ENCODE measurements at places on chromosomes 4 and X.
A peak's percentile ranks its signal among the peaks of the same experiment; 100 is the strongest.

- DNase-seq = no peak
These were observed 62.2 kb downstream of the SPANXN3 start for GRCh38 chrX:143455046-143455445.

DNA sequence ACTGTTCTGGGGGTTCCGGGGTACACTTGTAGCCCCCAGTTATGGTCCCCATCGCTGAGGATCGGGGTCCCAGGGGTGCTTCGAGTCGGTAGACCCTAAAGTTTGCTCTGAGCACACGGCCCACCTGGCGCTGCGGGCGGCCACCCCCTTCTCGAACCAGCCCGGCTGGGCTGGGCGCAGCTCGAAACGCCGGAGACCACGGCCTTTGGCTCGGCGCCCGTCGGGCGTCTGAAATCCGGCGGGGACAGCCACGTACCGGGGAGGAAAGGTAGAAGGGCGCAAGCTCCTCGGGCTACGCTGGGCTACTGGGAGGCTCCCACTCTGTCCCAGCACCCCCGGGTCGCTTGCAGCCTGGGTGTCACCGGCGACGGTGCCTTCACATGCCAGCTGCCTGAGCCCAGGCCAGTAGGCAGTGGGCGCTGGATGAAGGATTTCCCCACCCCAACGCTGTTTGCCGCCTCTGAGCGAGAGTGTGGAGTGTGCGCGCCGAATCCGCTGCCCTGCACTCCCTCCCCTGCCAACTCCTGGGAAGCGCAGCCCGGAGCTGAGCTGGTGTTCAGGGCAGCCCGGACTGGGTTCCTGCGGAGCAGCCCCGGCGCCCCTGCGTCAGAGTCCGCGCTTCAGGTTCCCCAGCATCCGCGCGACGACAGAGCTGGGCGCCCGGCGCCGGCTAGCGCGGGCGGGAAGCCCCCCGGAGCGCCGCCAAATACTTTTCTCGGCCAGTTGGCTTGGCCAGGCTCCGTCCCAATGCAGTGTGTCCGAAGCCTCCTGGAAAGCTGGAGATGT, 637 bp downstream of the MAMLD1 start:
- DNase-seq = no peak

GRCh38 chrX:110419512-110419911, 60.9 kb downstream of the RTL9 start:
- no peak for DNase-seq

GRCh38 chrX:123447506-123447905, 263.4 kb downstream of the GRIA3 start:
- DNase-seq = no peak

DNA sequence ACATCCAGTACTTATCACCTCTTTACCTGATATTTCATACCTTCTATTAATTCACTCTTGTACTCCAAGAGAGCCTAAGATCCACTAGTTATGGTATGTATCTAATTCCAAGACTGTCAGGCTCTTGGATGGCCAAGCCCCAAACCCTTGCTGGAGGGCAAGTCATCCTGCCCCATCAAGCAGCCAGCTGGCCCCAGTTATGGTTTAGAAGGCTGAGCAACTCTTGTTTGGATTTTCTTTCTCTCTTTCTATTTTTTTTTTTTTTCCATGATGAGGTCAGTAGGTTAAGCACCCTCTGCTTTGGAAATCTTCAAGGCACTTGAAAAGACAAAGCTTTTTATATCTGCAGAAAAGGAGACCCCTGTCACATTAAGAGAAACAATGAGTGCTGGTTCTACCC, 10.9 kb upstream of the FGF16 start:
- DNase-seq = no peak

- no peak for DNase-seq
These were observed 24.3 kb upstream of the SRD5A3 start for GRCh38 chr4:55321707-55322264.

DNA sequence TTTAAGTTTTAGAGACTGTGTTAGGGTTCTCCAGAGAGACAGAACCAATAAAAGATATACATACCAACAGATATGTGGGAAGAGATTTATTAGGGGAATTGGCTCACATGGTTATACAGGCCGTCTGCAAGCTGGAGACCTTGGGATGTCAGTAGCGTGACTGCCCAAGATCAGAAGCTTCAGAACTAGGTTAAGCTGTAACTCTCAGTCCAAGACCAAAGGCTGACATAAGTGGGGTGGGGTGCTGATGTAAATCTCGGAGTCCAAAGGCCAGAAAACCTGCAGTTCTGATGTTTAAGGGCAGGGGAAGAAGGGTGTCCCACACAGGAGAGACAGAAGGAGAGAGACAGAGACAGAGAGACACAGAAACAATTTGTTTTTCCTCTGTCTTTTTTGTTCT, 10.5 kb downstream of the CLDN34 start:
- no peak for DNase-seq

GRCh38 chr4:156953951-156954350, 17.6 kb downstream of the PDGFC start:
- DNase-seq = no peak

DNA sequence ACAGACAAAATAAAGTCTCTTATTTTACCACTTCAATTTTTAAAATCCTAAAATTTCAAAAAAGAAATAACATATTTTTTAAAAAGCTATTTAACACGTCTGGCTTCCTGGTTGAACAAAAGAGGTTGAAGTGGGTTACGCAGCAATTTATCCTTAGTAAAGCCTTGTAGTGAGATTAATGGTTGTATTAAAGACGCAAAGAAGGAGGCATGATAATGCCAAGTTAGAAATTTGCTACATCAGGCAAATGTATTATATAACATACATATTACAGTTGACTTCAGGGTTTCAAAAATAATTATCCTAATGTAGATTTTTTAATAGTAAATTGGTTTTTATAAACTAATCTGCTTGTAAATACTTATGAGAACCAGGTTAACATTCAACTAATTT, 35.3 kb downstream of the ANKRD17 start:
- no peak for DNase-seq

DNA sequence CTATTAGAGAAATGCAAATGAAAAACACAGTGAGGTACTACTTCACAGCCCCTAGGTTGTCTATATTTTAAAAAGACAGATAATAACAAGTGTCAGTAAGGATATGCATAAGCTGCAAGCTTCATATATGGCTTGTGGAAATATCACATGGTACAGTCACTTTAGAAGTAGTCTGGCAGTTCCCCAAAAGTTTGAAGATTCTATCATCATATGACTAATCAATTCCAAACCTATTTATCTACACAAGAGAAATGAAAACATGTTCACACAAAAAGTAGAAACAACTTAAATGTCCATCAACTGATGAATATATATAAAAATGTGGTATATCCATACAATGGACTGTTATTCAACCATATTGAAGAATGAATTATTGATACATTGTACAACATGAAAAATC, 185.8 kb upstream of the STK26 start:
- DNase-seq = no peak

GRCh38 chr4:6230502-6230785, 30.1 kb upstream of the JAKMIP1 start:
- DNase-seq = no peak

- no peak for DNase-seq
These were observed 99.3 kb downstream of the AMMECR1 start for GRCh38 chrX:110218591-110218990.

- peak; percentile 25 for DNase-seq
These were observed 689 bp upstream of the OGT start for GRCh38 chrX:71532078-71532752.

DNA sequence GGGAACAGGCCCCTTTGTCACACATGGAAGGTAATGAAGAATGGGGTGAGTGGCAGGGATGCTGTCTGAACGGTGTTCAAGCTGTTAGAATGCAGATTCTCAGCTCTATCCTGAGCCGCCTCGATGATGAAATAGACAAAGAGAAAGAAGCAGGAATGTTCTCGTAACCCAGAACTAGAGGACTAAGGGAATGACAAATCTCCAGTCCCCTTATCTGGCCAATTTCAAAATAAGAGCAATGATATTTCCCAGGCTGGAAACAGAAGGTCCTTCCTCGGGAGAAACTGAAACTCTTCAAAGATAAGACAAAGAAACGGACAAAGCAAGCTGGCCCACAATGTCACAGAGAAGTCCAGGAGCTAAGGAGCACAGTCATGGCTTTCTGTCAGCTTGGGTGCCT, 29.5 kb upstream of the MTNR1A start:
- DNase-seq = no peak

DNA sequence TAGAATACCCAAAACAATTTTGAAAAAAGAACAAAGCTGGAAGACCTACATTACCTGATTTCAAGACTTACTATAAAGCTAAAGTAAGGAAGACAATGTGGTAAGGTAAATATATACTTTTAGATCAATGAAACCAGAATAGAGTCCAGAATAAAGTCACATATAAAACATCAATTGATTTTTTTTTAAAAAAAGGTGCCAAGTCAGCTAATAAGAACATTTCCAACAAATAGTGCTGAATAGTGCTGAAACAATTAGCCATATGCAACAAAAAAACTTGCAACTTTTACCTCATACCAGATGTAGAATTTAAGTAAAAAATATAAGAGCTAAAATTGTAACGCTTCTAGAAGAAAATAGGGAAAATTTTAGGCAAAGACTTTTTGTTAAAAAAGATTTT, 73.0 kb upstream of the PDHA1 start:
- no peak for DNase-seq

- DNase-seq = no peak
These were observed 55.6 kb downstream of the SNCA start for GRCh38 chr4:89781321-89781720.

DNA sequence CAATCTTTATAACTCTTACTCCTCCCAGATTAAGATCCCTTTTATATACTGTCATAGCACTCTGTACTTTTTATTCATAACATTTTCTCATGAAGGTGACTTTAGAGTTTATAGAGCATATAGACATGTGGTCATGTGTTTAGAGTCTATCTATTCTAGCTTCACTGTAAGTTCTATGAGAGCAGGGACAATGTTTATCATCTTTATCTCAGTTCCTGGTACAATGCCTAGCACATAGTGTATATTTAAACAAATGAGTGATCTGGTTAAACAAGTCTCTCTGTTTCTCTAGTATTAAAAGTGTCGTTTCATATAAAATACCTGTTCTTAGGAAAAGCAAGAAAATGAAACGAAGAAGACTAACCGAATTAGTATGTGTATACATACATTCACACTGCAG, 3.2 kb downstream of the CXCL6 start:
- DNase-seq = no peak

GRCh38 chrX:14027036-14027435, 2.7 kb downstream of the GEMIN8 start:
- no peak for DNase-seq

DNA sequence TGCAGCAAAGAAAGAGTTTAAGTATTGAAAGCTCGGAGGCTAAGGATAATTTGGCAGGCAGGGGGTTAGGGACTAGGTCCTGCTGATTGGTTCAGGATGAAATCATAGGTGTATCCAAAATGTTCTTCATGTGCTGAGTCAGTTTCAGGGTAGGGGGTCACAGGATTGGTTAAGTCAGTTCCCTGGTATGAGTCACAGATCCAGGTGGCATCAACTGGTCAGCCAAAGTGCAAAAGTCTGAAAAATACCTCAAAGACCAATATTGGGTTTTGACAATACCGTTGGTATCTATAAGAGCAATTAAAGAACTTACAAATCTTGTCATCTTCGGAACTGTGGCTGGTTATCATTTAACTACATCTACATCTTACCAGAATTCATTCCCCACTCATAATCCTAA, 25.6 kb upstream of the PRDM8 start:
- no peak for DNase-seq

- no peak for DNase-seq
These were observed 58.1 kb downstream of the ZFYVE28 start for GRCh38 chr4:2360396-2360730.

GRCh38 chr4:57378766-57379165, 268.6 kb upstream of the IGFBP7 start:
- DNase-seq = no peak

- no peak for DNase-seq
These were observed 302.9 kb upstream of the GATB start for GRCh38 chr4:152063621-152064240.

DNA sequence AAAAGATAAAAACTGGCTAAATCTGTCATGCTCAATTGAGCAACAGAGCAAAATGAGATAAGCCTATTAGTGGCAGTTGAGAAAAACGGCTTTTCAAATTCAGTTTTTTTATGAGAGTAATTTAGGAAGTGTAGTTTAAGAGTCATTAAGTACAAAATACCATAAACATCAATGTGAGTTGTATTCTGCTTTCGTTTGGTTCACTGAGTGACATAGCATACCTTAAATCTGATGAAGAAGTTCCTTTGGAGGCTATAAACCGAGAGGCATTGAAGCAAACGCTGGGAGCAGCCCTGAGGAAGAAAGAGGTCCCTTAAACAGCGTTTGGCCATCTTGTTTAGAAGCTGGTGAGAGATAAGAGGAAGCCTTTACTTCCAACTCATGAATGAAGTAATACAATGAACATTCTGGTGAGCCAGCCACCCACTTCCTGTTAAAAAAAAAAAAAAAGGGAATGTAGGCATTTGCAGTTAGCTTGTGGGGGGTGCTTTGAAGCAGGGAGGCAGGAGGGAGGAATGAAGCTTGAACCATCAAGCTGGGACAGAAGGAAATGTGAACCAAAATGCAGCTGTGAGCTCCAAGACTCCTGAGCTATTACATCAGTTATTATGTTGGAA, 132.3 kb downstream of the ZNF330 start:
- no peak for DNase-seq

DNA sequence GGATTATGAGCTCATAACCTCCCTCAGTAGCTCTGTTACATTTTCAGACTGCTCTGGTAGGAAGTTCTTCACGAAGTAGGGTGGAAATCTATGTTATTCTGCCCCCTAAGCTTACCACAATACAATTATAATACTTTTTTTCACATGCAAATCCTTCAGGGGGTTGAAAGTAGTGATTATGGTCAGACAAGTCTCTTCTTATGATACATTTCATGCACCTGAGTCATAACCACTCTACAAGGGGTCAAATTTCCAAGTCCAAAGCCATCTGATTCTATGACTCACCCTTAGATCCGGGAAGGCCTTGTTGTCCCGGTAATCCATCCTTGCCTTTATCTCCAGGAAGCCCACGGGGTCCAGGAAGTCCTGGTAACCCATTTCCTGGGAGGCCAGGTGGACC, 95.2 kb downstream of the ATG4A start:
- no peak for DNase-seq

GRCh38 chrX:49862093-49862492, 17.2 kb upstream of the USP27X start:
- no peak for DNase-seq

GRCh38 chr4:169869490-169869889, 111.7 kb upstream of the HPF1 start:
- no peak for DNase-seq

DNA sequence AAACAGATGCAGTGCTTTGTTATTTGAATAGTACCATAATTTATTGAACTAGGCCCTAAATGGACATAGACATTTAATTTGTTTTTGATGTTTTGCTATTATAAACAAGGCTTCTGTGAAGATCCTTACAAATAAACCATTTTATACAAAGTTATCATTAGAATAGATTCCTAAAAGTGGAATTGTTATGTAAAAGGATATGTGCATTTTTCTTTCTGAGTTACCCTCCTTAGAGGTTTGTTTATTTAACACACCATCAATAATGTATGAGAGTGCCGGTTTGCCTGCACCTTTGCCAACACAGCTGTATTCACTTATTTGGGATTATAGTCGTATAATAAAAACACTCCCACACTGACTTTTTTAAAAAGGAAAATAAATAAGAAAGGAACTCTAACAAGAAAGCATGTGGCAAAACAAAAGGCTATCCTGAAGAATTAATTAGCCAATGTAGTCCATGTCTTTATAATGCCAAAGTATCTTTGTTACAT, 84.8 kb downstream of the PAK3 start:
- DNase-seq = no peak

- no peak for DNase-seq
These were observed 626.9 kb downstream of the ANKRD50 start for GRCh38 chr4:124085561-124086180.
